Fibroblast of the aortic adventitia (primary cell): ENCODE measurements at places on chromosomes 12 and 14. TPM values are rescaled to one million over a fixed set of nuclear protein-coding genes. Genes with fewer than 3 reads are reported as not detected.

Gene HOXC12
- not detected in 2 replicates for total RNA-seq

Gene RNASE9
- not detected in 2 replicates for total RNA-seq

Gene MSRB3
- total RNA-seq: 36.8 and 55.1 TPM in 2 replicates

Gene IL26
- not detected in 2 replicates for total RNA-seq

Gene ST8SIA1
- total RNA-seq: 4.6 and 13.7 TPM in 2 replicates

Gene C14orf39
- total RNA-seq: 0.18 and 0.41 TPM in 2 replicates

Gene B4GALNT3
- total RNA-seq: 0.09 and 0.16 TPM in 2 replicates

Gene RNASE7
- total RNA-seq: not detected in 2 replicates

Gene TPH2
- not detected in 2 replicates for total RNA-seq

Gene FGD6
- 12.5 and 13.1 TPM in 2 replicates for total RNA-seq

Gene NXPH4
- 1.9 and 2.4 TPM in 2 replicates for total RNA-seq

Gene MYF5
- not detected in 2 replicates for total RNA-seq

Gene DAZAP2
- 58.1 and 125 TPM in 2 replicates for total RNA-seq

Gene IFNG-AS1
- total RNA-seq: 0.09 TPM in 1 of 2 replicates, not detected in the other

Gene MUCL1
- total RNA-seq: not detected in 2 replicates

Gene CACNA1C
- total RNA-seq: 6.0 and 16.6 TPM in 2 replicates

Gene MVK
- total RNA-seq: 9.7 and 100 TPM in 2 replicates

Gene TOMM20L
- not detected in 2 replicates for total RNA-seq

Gene SYT1
- 5.6 and 43.3 TPM in 2 replicates for total RNA-seq

Gene DUSP6
- total RNA-seq: 17.1 and 33.9 TPM in 2 replicates

Gene PCED1B
- 0.27 TPM in 1 of 2 replicates, not detected in the other for total RNA-seq

Gene LALBA
- total RNA-seq: not detected in 2 replicates

Gene CD4
- 1.6 TPM in 1 of 2 replicates, not detected in the other for total RNA-seq

Gene TCL1A
- not detected in 2 replicates for total RNA-seq

Gene WNT5B
- total RNA-seq: 3.1 and 16.6 TPM in 2 replicates

Gene GLRX5
- total RNA-seq: 8.5 and 47.2 TPM in 2 replicates

Gene CD163L1
- total RNA-seq: 0.08 and 0.36 TPM in 2 replicates

Gene ARMH4
- 4.2 and 13.2 TPM in 2 replicates for total RNA-seq

Gene CARMIL3
- not detected in 2 replicates for total RNA-seq

Gene LRRC43
- 0.74 and 3.5 TPM in 2 replicates for total RNA-seq

Gene KLHL33
- 0.18 and 0.65 TPM in 2 replicates for total RNA-seq

Gene RHNO1
- 6.4 and 41.4 TPM in 2 replicates for total RNA-seq

Gene RNF212B
- not detected in 2 replicates for total RNA-seq

Gene TAS2R19
- total RNA-seq: 6.3 and 6.5 TPM in 2 replicates

Gene INHBE
- total RNA-seq: 0.16 and 0.99 TPM in 2 replicates

Gene LTB4R
- total RNA-seq: 0.98 and 1.5 TPM in 2 replicates

Gene SERPINA4
- total RNA-seq: not detected in 2 replicates

Gene LRCOL1
- not detected in 2 replicates for total RNA-seq

Gene LGALS3
- 83.3 and 475 TPM in 2 replicates for total RNA-seq

Gene SUPT16H
- total RNA-seq: 81.3 and 107 TPM in 2 replicates

Gene DPPA3
- total RNA-seq: not detected in 2 replicates

Gene RILPL1
- total RNA-seq: 14.2 and 19.6 TPM in 2 replicates

Gene DDX55
- total RNA-seq: 23.2 and 27.6 TPM in 2 replicates

Gene CDKN3
- total RNA-seq: 10.7 and 33.4 TPM in 2 replicates

Gene ETFBKMT
- total RNA-seq: 4.9 and 6.2 TPM in 2 replicates

Gene TAS2R14
- 4.1 and 5.2 TPM in 2 replicates for total RNA-seq

Gene ZNF384
- 17.7 and 29.5 TPM in 2 replicates for total RNA-seq

Gene PRICKLE1
- total RNA-seq: 15.6 and 17.4 TPM in 2 replicates

Gene GARIN6
- total RNA-seq: not detected in 2 replicates

Gene LRP1-AS
- not detected in 2 replicates for total RNA-seq

Gene GSKIP
- total RNA-seq: 21.9 and 33.9 TPM in 2 replicates

Gene NOVA1
- 2.7 and 16.9 TPM in 2 replicates for total RNA-seq

Gene SMIM41
- total RNA-seq: 0.27 and 0.98 TPM in 2 replicates

Gene CYP27B1
- 0.45 TPM in 1 of 2 replicates, not detected in the other for total RNA-seq

Gene ALG10B
- total RNA-seq: 1.4 and 5.6 TPM in 2 replicates
